M059J (cell line): ENCODE measurements at places on chromosomes 2 and 18. TPM values are rescaled to one million over a fixed set of nuclear protein-coding genes. Genes with fewer than 3 reads are reported as not detected.

DNA sequence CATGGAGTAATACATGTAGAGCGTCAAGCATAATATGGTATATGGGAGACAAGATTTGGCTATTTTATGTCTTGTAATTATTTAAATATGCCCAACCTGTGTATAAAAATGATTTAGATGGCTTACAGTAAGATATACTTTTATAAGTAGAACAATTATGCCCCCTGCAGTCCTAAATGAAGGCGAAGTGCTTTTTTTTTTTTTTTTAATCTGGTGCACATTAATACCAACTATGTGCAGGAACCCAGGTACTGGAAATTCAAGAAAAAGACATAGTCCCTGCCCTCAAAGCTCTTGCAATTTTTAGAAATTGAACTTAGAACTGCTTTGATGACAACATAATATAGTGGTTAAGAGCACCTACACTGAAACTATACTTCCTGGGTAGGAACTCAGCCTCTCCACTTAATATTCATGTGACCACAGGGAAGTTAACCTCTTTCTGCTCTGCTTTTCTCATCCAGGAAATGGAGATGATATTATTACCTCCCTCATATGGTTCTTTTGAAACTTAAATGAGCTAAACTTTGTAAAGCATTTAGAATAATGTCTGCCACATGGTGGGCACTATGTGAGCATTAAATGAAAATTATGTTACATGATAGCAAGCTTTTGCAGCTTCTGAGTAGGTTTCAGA, 38.1 kb downstream of the AFTPH start:
- DNase-seq = peak; percentile 27

DNA sequence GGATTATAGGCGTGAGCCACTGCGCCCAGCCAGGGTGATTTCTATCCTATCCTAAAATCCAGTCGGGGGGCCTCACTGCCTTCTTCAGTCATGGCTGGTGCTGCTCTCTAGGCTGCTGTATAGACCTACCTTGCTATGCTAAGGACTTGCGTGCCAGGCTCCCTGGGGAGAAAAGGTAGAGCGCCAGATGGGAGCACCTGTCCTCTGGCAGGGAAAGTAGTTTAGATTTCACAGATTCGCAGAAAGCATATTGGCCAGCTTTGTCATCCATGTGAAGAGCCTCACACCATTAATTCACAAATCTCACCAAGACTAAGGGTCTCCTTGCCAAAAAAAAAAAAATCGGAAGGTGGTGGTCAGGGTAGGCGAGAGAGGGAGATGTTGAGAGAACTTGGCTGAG, 217.6 kb downstream of the ATAD2B start:
- no peak for DNase-seq

GRCh38 chr2:238566001-238566645, 139.4 kb downstream of the ASB1 start:
- no peak for DNase-seq

- DNase-seq = no peak
Observed at GRCh38 chr2:126664234-126664633, 8.3 kb downstream of the GYPC start.

DNA sequence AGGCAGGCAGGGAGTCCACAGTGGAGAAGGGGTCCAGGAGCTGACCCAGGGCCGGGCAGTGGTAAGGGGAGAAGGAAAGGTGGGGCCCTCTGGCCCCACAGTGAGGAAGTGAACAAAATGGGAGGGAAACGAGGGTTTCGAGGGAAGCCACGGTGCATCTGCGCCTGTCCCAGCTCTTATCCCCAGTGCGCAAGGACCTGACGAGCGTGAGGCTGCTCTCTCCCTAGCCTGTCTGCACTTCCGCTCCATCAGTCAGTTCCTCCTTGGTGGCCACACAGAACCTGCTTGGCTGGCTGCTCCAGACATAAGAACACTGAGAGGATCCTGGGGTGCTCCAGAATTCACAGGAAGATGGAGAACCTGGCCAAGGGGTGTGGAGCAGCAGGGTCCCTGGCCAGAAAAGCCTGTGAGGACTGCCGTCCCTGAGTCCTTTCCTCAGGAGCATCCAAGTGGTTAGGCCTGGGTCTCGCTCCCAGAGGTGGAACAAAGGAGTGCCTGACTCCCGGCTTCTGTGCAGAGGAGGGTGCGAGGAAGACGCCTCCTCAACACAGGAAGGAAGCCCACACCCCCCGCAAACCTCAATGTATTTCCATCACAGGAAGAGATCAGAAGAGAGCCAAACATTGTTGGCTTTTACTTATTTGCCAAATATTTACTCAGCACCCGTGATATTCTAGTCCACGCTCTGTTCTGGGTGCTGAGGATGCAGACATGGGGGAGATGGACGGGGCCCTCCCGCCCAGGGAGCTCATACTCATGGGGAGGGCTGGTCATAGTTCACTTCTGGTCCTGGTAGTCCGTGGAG, 43.7 kb upstream of the SEMA4C start:
- DNase-seq = no peak

DNA sequence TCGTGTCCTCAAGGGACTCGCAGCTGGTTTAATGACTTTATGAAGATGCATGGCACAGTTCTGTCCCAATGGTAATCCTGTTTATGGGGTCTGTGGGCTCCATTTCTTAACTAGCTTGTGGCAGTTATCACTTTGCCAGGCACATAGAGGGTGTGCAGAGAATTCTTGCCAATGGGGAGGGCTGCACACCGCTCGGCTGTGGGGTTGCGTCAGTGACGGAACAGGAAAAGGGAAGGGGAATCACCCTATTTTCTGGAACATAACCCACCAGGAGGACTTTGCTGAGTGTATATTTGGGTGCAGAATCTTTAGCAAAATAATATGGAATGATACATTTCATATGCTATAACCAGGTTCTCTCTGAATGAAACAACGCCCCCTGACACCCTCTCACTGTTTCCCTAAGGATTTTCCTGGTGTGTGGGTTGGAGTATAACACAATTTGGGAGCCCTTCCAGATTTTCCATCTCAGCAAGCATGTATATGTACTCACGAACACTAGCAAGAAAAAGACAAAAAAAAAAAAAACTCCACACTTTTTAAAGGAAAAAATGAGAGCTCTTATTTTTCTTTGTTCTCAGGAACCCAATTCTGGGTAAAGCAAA, 43.9 kb upstream of the TRIB2 start:
- no peak for DNase-seq

The ALPP gene
- total RNA-seq = 0.59 and 1.5 TPM in 2 replicates

The ECEL1 gene
- not detected in 2 replicates for total RNA-seq

The VPS54 gene
- 16.9 and 19.5 TPM in 2 replicates for total RNA-seq
